Stimulated activated CD8-positive, alpha-beta memory T cell treated with anti-CD3 and anti-CD28 coated beads, Interleukin-15, amount 100 ng/mL, for 4 hours (primary cell): ENCODE measurements at places on chromosomes 13 and 19.

- no peak for DNase-seq
These were observed 135.1 kb downstream of the LMO7 start for GRCh38 chr13:75771226-75771625.

GRCh38 chr13:102138635-102139190 is 263.1 kb downstream of the FGF14 start:
- no peak for DNase-seq

DNA sequence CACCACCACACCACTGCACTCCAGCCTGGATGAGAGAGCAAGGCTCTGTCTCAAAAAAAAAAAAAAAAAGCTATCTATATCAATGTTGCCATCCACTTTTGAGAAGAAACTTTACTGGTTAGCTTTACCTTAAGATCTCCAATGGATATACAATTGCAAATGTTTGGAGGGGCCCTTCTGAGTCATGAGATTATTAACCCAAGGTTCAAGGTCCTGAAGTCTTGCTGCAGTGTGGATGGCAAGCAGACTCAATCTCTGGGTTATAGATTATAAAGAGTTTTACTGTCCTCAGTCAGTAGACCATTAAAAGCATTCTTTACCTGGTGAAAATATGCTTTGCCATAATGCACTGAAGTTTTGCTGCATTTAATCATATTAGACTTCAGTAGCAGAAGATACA is 3.7 kb upstream of the ZNF431 start:
- DNase-seq, result no peak

- no peak for DNase-seq
These were observed 4.4 kb upstream of the LTBP4 start for GRCh38 chr19:40596608-40597328.

GRCh38 chr13:45137526-45137925 is 17.2 kb downstream of the GTF2F2 start:
- DNase-seq, result no peak

DNA sequence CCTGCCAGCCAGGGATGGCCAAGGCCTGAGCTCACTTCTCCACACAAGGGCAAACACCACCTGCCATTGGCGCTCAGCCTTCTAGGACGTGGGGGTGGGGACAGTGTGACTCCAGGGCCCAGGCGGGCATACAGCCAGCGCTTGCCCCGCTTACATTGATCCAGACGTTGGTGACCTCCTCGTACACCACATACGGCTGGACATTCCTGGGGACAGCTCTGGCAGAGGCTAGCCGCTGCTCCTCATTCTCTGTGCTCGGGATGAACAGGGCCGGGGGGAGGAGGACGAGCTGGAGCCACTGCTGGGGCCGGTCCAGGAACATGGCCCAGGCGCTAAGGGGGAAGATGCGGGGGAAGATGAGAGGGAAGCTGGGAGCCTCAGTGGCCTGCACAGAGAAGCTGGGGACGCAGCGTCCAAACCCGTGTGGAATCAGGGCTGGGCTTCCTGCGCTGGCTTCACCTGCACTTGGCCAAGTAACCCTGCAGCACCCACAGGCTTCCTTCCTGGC is 25.1 kb upstream of the MYDGF start:
- no peak for DNase-seq
